NCI-H1417 treated with DMSO at 0.1 percent for 48 hours (cell line): ENCODE measurements at places on chromosomes 12 and 14.

DNA sequence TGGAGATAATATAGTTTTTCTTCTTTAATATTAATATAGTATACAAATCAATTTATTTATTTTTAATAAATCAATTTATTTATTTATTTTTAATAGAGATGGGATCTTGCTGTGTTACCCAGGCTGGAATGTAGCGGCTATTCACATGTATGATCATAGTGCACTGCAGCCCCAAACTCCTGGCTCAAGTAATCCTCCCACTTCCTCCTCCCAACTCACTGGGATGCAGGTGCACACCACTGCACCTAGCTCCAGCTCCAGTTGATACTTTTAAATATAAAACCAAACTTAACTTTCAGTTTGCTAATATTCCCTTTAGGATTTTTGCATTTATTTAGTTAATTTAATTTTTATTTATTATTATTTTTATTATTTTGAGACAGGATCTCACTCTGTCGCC is 8.6 kb downstream of the GOLGA5 start:
- no peak for DNase-seq

DNA sequence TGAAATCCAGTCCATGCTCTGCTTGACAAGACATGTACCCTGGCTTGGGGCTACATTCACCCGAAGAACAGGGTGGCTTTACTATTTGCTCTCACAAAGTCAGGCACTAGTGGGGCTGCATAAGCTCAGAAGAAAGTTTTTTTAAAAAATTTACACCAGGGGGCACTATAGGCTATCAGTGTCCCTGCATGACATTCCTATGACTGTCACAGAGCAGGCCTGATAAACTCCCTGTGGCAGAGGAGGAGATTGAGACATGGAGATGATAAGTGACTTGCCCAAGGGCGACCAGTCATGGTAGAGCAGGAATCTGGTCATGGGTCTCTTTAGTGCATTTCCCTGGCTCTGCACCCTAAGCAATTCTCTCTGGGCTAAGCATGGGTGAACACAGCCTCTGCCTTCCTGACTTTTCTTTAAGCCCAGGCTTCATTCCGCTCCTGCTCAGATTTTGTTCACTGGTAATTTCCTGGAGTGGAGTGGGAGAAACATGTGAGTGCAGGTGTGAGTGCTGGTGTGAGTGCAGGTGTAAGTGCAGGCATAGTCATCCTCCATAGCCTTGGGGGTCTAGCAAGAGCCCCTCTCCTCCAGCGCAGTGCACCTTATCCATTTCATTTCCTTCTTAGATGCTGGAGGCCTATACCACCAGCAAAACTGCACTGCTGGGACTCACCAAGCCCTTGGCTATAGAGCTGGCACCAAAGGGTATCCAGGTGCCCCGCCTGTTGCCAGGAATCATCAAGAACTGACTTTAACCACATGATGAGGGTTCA is 91.6 kb downstream of the DHRS2 start:
- DNase-seq: no peak

- DNase-seq: no peak
Observed at GRCh38 chr14:100262545-100262944, 23.6 kb downstream of the YY1 start.

DNA sequence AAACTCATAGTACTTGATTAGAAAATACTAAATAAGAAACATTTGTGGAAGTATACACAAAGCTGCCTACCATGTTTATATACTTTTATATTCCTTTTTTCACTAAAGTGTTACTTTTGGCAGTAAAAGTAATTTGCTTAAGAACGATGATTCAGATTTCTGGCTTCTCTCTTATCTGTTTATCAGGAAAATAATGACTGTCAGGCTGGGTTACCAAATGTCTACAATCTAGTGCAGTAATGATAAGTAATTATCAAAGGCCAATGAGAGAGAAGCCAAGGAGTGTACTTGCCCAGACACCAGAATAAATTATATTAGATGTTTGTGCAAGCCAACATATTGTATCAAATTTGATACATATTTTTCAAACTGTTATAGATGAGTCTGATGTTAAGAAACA is 113.4 kb downstream of the RALGAPA1 start:
- DNase-seq: no peak

GRCh38 chr12:55724940-55725309 is 3.9 kb downstream of the CD63 start:
- DNase-seq: no peak

DNA sequence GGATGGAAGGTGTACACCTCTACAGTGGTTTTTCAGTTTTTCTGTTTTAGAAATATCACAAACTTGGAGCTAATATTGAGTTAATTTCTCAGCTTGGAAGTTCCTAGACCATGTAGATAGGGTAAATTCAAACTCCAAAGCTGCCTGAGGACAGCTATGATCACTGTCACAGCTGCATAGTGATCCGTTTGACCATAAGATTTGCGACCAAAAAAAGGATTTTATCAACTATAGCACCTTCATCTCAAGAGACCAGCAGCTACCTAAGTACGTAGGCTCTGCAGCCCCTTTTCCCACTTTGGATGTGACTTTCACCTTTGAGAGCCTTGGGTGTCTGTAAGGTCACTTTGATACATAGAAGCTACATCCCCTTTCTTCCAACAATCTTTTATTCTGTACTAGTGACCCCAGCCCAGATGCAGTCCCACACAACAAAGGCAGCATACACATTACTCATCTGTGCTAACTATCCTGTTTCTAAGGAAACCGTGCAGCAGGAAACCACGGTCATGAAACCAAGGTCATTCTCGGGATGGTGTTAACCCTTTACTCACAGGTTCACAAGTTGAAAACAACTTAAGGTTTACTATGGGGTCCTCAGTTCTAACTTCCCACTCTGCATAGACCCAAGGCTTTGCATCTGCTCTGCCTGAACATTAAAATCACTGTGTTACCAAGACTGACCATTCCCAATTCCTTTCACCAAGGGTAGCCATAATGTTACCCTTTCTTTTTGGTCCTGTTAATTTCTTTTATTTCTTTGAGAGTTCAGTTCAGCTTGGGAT is 75.4 kb downstream of the IFT81 start:
- no peak for DNase-seq

GRCh38 chr14:24258548-24259265 is 4.3 kb downstream of the TGM1 start:
- no peak for DNase-seq

DNA sequence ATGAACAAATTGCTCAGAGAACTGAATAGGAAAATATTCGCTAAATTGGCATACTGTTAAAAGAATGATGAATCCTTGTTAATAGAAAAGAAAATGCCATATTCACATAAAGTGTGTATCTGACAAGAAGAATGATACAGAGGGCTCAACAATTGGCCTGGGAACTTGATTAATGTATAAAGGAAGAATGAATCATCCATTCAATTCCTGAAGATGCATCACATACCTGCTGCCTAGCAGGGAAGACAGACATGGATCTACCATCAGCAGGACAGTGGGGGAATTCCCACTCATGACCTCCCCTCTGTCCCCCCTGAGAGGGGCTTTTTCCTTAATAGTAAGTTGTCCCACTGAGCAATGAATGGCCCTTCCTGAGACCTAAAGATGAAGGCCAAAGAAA is 13.5 kb downstream of the PTPN21 start:
- DNase-seq: no peak

GRCh38 chr14:52413729-52414408 is 99.8 kb downstream of the PTGER2 start:
- DNase-seq: no peak

DNA sequence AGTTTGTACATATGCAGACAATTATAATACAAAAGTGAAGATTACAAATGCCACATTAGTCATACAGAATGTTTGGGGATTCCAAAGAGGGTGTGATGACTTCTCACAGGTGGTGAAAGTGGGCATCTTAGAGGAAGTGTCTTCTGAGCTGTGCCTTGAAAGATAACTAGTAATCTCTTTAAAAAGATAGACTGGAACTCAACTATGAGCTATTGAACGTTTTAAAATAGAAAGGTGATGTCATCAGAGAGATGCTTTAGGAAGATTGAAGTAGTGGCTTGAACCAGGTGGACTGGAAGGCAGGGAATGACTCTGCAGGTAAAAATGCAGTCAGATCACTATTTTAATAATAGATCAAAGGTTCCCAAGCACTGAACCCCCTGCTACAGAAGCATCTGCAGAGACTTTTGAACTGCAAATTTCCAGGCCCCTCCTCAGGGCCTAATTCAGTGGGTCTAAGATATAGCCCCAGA is 50.3 kb downstream of the SYT1 start:
- no peak for DNase-seq

GRCh38 chr12:22810036-22810435 is 185.1 kb downstream of the ETNK1 start:
- DNase-seq: no peak

- DNase-seq: no peak
Observed at GRCh38 chr12:132150780-132151144, 6.5 kb downstream of the NOC4L start.

DNA sequence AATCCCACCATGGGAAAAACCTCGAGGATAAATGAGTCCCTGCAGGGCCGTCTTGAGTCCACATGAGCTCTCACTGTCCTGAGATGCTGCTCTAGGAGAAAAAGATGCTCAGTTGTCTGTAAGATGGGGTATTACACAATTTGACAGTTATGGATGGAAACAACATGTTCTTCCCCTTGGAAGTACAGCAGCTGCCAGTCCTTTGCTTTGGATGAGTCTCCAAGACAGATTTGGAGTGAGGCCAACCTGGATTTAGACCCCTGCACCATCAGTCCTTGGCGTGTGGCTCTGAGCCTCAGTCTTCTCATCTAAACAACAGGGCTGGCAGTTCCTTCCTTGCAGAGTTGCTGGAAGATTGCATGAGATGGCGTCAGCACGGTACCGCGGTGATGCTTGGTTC is 309.1 kb upstream of the FKBP4 start:
- DNase-seq: no peak

- no peak for DNase-seq
Observed at GRCh38 chr14:24409956-24410355, 11.2 kb downstream of the NYNRIN start.

- DNase-seq: no peak
Observed at GRCh38 chr14:34051966-34052657, 101.2 kb upstream of the EGLN3 start.
